Skeletal muscle cell (primary cell): ENCODE measurements at places on chromosomes 11 and 22.
A peak's percentile ranks its signal among the peaks of the same experiment; 100 is the strongest.

DNA sequence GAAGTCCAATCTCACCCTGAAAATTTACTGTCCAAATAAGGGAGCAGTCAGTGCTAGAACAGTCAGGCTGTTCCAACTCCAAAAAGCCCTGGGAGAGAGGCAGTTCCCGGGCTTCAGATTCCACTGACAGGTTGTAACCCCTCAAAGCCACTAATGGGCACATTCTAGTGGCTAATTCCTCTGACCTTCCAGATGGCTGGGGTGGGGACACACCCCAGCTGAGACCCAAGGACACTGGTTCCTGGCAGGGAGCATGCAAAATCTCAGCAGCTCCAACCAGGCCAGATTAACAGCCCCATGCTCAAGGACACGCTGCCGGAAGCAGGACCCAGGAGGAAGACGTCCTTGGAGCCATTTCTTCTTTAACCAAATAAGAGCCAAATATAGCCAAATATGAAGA lies 92.7 kb downstream of the RPL27A start:
- no peak for DNase-seq

GRCh38 chr11:66842501-66842895 lies 743 bp upstream of the RCE1 start:
- no peak for DNase-seq

DNA sequence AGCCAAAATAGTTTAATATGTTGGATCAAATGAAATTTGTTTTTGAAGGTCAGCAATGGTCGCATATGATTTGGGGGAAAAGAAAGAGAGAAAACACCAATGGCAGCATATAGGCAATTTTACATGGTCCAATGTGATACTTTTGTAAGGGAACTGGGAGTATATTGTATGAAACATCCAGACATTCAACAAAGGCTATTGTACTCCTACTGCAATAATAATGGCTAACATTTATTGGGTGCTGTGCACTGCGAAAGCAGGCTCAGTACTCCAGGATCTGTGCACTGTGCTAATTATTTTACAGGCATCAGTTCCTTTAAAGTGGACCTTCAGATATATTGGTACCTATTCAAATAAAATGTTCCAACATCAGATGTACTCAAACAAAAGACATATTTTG lies 5.9 kb upstream of the OR10V1 start:
- DNase-seq: no peak

GRCh38 chr11:8649361-8649760 lies 33.1 kb downstream of the TRIM66 start:
- DNase-seq: peak; percentile 23

DNA sequence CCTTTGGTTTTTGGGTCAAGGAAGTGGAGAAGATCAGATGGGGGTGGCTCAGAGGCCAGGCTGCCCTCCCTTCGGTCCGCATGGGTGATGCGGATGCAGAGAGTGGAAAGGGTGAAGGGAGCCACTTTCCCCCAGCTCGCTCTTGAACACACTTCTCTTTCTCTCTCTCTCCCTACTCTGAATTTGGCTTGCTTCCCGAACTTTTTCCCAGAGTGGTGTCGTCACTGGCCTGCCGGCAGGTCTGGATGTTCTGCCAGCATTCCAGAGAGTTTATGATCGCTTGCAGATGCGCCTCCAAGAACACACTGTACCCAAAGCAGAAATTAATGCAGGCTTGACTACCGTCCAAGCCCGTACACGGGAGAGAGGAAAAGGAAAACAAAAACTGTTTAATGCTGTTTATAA lies 103.2 kb downstream of the ZBTB16 start:
- DNase-seq: peak; percentile 100

GRCh38 chr11:111301004-111301841 lies 2.9 kb downstream of the POU2AF3 start:
- no peak for DNase-seq

GRCh38 chr22:40180403-40180802 lies 2.7 kb downstream of the TNRC6B start:
- DNase-seq: no peak

GRCh38 chr22:43014316-43014868 lies 557 bp downstream of the PACSIN2 start:
- DNase-seq: no peak

DNA sequence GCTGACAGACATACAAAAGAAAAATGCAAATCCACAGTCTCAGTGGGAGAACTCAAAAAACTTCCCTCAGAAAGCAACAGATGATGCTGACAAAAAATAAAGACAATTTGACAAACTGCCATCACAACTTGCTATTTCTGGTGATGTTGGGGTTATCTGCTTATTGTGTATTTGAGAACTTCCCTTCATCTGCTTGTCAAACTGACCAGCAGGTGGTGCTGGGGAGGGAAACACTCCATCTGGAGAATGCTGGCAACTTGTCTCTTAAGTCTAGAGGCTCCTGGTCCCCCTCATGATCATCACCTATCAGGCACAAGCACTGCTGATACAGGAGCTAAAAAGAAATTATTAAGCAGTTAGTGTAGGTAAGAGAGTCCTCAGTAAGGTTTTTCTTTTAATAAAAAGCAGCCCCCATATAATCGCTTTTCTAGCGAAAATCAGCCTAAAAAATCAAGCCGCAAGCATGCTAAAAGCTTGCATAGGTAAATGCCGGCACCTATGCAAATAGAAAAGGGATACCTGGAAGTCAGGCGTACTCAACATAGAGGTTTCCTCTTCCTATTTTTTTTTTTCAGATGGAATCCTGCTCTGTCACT lies 9.8 kb upstream of the FAM111B start:
- DNase-seq: peak; percentile 16

DNA sequence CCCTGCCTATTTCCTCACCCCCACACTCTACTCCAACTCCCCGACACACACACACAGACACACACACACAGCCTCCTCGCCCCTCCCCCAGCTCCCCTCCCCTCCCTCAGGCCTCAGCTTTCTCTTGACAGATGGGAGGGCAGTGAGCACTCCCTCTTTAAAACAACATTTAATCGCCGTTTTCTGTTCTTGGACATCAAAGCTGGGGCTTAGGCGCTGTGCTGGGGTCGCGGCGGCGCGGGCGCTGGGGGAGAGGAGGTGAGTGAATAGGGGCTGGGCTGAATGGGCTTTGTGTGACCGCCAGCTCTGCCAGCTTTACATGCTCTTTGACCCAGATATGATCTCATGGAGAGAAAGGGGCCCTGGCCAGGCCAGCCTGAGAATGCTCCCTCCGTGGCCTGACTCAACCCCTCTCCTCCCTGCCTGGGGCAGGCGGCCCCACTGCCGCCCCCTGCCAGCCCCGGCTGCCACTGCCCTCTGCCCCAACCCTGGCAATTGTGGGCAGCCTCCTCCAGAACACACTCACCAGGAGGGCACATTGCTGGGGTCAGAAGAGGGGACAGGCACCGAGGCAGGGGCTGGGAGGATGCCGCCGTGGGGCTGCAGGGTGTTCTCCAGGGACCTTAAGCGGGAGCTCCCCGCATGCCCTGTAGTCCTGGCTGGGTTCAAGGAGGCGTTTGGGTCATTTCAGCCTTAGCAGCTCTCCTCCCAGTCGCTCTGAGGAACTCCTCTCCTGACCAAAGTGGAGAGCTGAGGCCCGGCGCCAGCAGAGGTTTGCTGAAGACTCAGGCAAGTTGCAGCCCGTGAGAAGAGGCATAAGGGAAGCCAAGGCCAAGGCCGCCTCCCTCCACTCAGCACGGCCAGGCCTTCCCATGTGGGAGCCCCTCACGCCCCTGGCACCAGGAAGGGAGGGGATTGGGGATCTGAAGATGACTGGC lies 38.3 kb upstream of the NNMT start:
- DNase-seq: no peak

DNA sequence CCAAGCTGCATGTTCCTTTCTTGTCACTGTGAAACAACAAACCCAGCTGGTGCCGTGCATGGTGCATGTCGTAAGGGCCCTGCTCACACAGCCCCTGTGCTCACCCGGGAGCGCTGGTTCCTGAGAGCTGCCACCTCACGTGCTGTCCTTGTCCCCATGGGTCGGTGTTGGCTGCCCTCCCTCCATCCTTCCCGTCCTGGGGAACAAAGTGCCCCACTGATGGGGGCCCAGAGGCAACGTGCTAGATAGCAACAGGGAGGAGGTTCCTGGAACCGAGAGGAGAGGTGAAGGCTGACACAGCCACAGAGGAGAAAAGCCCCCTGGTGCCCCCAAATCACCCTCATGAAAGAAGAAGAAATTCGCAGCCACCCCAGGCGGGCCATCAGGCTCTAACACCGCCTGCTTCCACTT lies 56.6 kb upstream of the SLC22A12 start:
- no peak for DNase-seq

DNA sequence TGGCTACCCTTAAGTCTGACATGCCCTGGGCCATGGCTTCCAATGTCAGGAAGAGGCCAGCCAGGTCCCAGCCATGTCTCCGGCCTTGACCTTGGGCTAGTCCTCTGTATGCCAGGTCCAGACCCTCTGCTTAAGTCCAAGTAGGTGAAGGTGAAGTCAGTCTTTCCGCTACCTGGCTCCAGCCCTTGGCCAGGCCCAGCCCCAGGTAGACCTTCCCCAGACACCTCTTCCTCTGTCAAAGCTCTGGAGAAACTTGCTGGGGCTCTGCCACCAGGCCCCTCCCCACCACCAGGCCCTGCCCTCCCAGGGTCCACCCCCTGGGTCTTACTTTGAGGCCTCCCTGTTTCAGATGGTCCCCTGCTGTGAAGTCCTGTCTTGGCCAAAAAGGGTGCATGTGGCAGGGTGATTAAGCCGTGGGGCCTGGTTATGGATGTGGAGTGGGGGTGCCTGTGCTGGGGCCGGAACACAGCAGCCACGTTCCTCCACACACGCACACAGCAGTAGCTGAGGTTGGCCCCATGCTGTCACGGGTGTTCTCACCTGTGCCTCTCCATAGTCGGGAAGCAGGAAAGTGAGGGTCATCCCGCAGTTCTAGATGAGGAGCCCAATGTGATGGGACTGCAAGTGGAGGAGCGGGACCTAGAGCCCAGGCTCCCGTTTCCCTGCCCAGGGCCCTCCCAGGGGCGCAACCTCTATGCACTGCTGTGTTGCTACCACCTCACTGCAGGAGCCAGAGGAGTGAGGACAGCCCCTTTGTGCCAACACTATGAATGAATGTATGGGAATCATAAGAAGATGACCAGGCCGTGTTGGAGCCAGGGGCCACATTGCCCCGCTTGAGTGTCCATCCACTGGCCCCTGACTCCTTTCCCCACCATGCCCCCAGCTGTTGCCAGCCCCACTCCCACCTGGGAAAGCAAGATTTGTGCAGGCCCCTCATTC lies 72.2 kb downstream of the LINC01488 start:
- no peak for DNase-seq

DNA sequence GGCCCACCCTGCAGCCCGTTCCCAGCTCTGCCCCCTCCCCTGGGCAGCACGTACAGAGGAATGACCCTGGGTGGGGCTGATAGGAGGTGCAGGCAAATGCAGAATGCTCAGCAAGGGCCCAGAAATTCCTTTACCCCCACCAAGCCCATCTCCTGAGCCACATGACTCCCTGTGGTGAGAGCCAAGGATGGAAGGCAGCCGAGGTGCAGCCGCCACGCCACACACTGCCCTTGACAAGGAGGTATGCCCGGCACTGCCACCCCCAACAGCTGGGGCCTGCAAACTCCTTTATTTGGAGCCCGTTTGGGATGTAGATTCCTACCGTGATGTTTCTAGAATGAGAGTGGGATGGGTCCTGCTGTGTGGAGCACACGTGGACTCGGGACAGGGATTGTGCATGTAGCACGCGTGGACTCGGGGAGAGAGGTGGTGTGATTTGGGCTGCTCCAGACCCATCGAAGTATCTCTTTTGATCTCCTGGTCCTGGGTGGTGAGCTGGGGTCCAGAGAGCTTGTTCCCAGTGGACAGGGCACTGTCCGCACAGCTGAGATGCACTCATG lies 12.9 kb downstream of the GTSE1 start:
- DNase-seq: no peak
